Skin of body (tissue), 3 donors: ENCODE measurements at places on chromosomes 5 and 9. TPM values are rescaled to one million over a fixed set of nuclear protein-coding genes. Genes with fewer than 3 reads are reported as not detected.

DNA sequence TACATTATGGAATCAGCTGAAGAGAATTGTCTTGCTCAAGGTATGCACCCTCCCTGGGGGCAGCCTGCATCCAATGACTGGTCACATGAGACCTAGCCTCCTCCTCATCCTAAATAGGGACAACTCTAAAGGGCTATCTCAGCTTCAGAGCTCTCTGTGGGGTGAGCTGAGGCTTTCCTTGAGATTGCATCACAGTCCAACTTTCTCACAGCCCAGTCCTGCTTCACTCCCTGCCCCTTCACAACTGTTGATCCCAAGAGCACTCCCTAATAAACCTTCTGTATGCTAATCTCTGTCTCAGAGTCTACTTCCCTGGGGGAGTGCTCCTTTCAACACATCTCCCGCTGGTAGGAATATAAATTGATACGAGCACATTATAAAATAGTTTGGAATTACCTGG is 44.1 kb upstream of the ERBIN start:
- DNase-seq, result no peak

DNA sequence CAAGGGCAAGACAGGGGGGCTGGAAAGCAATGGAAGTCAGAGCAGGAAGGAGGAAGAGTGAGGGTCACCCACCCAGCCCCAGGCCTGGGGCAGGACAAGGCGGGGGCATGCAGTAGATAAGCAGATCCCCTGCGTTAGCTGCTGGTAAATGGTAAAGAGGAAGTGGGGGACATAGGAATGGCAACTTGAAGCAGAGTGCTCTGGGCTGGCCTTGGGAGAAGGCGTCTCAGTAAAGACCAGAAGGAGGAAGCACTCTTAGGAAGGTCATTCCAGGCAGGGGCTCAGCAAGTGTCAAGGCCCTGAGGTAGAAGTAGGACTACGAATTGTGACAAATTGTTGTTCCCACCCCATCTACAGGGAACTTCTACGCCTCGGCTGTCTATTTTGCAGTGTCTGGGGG is 15.1 kb downstream of the TCOF1 start:
- no peak for DNase-seq

DNA sequence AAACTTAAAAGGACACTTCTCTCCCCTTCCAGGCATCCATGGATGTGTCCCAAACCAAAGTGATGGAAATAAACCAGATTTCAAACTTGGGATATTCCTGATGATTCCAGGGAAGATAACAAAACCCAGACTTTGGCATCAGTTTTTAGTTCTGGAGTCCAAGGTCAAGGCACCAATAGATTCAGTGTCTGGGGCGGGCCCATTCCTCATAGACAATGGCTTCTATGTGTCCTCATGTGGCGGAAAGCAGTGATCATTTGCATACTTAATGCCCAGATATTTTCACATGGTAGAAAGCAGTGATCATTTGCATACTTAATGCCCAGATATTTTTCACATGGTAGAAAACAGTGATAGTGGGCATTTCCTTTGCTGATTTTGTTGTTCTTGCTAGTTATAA is 151.4 kb upstream of the DAP start:
- no peak for DNase-seq

- no peak for DNase-seq
Measured at GRCh38 chr5:68268101-68268851, 52.7 kb downstream of the PIK3R1 start.

DNA sequence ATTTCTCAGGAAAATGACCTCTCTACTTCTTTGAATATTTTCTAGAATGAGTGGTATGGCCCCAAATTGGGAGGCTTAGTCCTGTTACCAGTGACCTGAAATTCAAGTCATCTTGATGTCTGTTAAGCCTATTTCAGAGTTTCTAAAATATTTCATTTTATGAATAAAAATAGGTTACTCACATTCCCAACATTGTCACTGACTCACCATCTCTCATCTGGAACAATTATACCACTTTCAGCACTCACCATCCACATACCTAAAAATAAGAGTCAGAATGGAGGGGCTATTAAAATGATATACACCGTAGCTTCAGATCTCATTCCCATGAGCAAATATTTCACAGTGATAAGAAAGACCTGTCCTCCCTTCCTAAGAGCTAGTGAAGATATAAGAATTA is 71.8 kb downstream of the KIAA1958 start:
- DNase-seq, result no peak

The ATP6V0E1 gene
- total RNA-seq, result 103 TPM

GRCh38 chr5:55467862-55468551 is 66.8 kb downstream of the PLPP1 start:
- no peak for DNase-seq

DNA sequence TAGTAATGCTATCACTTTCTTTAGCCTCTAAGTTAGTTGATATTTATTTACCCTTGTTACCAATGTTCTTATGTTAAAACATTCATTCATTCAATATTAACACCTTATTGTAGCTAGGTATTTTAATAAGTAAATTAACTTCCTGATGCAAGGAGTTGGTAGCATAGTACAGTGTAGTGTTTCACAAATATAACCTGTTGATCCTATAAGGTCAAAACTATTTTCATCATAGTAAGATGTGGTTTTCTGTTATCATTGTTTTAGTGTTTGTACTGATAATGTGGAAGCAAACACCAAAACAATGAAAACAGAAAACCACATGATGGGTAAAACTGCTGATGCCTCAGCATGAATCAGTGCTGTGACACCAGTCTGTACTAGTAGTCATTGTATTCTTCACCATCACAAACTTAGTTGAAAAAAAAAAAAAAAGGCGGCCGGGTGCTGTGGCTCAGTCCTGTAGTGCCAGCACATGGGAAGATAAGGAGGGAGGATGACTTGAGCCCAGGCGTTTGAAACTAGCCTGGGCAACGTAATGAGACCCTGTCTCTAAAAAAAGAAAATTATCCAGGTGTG is 36.5 kb downstream of the ZCCHC7 start:
- DNase-seq, result no peak

The FKTN gene
- 18.6 TPM for total RNA-seq

DNA sequence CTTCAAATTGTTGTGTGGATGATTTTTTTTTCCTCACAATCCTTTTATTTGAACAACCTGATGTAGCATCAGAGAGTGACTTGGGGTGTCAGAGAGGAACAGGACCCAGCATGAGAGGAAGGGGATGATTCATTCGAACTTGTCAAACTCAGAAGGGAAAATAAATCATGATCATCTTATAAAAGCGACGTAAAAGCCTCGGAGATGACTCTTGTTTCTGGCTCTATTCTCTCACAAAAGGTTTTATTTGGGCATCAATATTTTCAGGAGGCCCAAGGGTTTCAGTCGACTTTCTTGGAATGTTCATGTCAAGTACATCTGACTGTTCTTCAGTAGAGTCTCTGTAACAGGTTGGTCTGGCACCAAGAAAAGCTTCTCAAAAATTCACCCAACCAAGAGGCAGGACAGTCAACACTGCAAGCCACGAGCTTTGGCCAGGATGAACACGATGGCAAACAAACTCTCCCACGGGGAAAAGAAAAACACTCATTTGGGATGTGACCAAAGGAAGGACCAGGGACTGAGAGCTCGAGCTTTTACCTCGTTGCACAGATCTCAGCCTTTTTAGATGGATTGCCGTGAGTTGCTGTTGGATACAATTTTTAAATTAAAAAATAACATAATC is 55.1 kb downstream of the ANKH start:
- DNase-seq, result no peak

The ZFP37 gene
- 5.5 TPM for total RNA-seq

- DNase-seq, result no peak
Measured at GRCh38 chr5:81525690-81526089, 131.8 kb upstream of the ACOT12 start.

The UNC5A gene
- 0.30 TPM for total RNA-seq

The SLC25A48 gene
- 2.4 TPM for total RNA-seq

DNA sequence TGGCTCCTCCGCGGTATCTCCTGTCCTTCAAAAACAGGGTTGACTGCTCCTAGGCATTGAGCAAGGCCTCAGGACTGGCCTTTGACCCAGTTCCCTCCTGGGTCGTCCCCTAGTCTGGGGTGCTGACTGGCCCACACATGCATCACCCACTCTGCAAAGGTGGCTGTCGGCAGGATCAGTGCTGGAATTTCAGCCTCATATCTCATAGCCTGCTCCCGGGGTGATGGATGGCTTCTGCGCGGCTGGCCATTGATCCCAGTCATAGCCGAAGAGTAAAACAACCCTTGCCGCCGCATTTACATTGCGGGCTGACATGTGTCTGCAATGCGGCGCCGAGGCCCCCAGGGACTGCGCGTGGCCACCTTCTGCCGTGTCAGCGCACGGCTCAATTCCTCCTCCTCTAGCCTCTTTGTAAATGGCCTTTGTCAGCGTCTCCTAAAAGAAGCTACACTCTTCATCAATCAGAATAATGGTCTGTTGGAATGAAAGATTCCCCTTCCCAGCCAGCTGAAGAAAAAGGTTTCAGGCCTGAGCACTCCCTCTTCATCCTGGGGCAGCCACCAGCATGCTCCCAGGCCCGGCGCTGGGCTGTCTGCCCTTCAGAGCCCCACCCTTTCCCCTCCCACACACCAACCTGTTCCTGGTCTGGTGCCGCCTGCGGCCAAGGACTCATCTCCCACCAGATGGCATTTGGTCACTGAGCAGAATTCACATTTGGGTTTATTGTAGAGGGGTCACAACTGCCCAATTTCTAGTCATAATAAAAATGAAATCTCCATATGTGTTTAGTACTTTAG is 159.0 kb downstream of the PJA2 start:
- DNase-seq, result no peak

GRCh38 chr9:99347568-99347967 is 125.5 kb downstream of the SEC61B start:
- no peak for DNase-seq

DNA sequence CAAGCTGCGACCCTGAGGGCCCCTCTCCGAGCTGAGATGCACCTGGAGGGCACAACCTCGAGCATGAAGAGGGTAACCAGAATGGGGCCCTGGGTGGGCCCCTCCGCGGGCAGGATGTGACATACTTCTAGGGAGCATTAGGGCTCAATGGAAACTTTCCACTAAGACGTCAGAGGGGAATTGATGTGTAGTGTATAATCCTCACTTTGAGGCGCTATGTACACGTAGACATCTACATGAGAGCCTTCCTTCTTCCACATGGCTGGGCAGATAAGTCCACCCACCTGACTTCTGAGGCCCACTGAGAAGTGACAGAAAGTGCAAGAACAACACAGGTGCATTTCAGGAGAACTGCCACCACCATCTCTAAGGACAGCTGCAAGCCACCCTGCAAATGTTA is 61.0 kb downstream of the DAP start:
- DNase-seq, result no peak

- DNase-seq, result no peak
Measured at GRCh38 chr9:34124926-34125325, 1.6 kb downstream of the DCAF12 start.

- no peak for DNase-seq
Measured at GRCh38 chr5:179792612-179793467, 946 bp upstream of the LTC4S start.

- DNase-seq, result no peak
Measured at GRCh38 chr5:37568018-37568753, 189.1 kb downstream of the WDR70 start.

The C5orf58 gene
- not detected for total RNA-seq

The GALNT12 gene
- 2.8 TPM for total RNA-seq

The OTP gene
- not detected for total RNA-seq

GRCh38 chr9:97632248-97632984 is 752 bp downstream of the TSTD2 start:
- no peak for DNase-seq

- DNase-seq, result no peak
Measured at GRCh38 chr5:95222836-95223235, 62.1 kb downstream of the MCTP1 start.

DNA sequence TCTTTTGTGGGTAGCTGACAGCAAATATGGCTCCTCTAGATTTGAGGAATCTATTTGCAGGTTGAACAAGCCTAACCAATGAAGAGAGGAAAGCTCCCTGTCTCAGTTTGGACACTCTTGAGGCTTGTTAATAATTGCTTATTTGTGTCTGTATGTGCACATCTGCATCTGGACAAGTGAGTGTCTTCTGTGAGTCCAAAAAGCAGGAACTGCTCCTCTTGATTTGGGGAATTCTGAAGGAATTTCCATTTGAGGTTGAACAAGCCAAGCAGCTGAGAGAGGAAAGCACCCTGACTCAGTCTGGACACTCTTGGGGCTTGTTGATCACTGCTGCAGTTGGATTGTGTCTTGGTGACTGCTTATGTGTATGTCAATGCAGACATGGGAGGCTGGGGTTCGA is 211.6 kb downstream of the DTWD2 start:
- DNase-seq, result no peak

DNA sequence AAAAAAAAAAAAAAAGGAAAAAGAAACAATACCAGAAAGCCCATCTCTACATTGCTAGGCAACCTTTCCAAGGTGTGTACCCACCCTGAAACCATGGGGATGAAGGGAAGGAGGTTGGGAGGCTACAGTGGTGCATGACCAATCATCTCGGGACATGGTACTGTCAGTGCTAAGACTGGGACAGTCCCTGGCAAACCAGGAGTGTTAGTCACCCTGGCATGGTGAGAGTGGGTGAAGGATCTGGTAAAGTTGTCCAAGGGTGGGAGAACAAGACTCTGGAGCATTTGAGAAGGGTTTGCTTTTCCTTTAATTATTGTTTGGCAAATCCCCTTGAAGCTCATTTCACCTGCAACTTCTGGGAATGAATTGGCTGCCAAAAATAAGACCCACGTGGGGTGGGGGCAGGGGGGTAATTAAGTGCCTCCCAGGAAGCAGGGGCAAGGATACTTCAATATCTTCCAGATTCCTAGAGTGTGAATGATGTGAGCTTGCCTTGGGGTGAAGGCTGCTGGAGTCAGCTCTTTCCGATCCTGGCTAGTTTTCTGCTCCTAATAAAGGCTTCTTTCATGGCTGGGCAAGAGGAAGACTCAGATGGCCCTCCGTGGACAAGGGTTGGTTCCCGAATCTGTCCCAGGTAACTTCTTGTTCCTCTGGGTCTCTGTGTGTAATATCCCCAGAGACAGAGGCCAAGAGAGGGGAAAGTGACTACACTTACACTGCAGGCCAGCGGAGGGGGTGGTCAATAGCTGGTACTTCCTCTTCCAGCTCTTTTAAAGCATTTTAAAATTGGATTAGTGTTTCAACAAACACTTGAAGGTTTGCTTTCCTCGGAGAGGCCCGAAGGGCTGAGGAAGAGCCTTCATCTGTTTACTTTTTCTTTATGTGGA is 61.6 kb upstream of the SPRY4 start:
- no peak for DNase-seq

The GFRA3 gene
- total RNA-seq, result 4.3 TPM

DNA sequence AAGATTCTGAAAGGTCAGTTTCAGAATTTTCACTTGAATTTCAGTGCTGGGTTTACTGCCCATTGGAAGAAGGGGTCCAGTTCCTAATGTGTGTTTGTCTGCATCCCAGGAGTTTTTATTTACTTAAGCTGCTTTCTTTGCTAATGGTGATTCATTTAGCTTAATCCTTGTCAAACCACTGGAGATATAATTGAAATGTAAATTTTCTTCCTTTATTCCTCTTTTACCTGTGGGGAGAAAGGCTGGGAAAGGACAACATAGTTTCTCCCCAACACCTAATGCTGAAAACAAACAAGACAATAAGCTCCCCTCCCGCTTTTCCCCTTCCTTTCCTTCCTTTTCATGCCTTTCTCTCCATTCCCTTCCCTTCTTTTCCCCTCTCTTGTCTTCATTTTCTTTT is 185.8 kb downstream of the KCTD16 start:
- no peak for DNase-seq

The FOXD4 gene
- 0.10 TPM for total RNA-seq

The SLC6A3 gene
- not detected for total RNA-seq
